ENCODE measurements at places on chromosomes 12 and 14.

DNA sequence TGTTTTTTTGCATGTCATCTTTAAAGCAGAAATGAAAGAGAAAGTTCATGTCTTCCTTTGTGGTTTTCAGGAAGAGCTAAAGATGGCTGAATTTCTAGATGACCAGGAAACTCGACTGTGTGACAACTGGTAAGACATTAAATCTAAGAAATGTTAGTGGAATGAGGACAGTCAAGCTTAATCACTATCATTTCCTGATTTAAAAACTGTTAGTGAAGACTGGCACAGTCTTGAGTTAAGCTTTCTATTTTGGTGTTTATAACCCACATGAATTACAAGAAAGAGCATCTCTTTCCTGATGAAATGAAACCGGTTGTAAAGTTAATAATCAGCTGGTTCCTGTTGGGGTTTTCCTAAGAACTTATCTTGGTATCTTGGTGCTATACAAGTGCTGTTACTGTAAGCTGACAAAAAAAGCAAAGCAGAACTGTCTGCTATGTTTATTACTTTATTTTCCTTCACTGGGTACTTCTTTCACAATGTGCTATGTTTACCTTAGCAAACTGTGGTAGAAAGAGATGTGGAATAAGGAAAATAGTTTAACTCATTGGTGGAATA lies 5.2 kb downstream of the TRAFD1 start:
- DNase-seq = no peak

GRCh38 chr14:76812093-76812421 lies 625 bp downstream of the ANGEL1 start:
- DNase-seq = no peak

GRCh38 chr14:69610020-69610873 lies 1.1 kb upstream of the SUSD6 start:
- no peak for DNase-seq

- DNase-seq = no peak
These were observed 279.7 kb upstream of the SOX5 start for GRCh38 chr12:24229031-24229700.

DNA sequence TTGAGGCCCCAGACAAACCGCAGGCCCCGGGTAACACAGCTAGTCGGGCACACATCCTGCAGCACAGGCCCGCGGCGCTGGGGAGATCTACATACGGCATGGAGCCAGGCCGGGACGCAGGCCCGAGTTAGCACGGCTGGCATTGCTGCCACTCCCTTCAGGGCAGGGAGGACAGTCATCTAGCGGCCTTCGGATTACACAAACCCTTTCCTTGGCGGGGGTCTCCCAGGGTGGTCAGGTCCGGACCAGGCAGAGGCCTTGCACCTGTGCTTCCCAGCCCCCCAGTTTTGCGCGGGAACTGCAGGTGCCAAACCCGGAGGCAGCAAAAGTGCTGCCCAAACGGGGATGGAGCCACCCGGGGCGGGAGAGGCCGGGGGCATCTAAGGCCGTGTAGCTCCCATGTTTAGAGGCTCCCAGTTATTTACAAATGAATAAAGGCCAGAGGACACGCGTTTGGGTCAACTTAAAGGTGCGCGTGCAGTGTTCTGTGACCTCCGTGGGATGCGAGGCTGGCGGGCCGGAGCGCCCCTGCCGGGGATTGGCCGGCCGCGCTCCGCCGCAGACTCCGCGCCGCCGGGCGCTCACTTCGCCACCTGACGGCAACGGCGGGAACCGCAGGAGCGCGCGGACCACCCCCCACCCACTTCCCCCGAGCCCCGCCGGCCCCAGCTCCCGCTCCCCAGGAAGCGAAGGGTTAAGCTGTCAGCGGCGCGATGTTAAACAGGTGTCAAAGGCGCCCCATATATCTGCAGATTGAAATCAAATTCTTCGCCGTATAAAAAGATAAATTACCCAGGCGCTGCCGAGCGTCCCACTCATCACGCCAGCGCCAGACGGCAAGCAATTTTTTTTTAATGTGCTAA lies 18.1 kb downstream of the VSX2 start:
- no peak for DNase-seq

DNA sequence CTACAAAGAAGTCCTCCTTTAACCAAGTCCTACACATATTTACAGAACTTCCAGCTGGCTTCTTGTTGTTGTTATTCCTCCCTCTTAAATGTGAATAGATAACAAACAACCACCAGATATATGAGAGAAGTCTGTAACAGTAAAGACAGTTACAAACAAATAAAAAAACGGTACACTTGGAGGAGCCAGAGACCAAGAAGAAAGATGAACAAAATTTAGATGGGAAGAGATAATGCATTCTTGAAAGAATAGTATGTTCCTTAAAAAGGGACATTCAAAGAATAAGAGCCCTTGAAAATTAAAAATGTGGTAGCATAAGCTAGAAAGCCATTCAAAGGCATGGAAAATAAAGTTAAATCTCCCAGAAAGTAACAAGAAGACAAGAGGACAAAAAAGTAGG lies 25.9 kb downstream of the SLCO1A2 start:
- no peak for DNase-seq

DNA sequence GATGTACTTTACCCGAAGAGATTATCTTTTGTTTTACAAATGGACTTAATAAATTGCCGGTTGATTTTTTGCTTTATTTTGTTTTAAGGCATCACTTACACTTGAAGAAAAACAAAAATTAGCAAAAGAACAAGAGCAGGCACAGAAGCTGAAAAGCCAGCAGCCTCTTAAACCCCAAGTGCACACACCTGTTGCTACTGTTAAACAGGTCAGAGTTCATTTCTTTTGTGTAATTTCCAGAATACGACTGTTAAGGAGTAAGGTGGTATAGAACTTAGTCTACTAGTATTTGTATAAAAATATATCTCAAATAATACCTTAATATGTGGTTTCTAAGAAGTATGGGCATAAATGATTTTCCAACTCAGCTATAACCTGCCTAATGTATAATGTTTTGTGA lies 19.6 kb upstream of the SLC17A8 start:
- DNase-seq = no peak

DNA sequence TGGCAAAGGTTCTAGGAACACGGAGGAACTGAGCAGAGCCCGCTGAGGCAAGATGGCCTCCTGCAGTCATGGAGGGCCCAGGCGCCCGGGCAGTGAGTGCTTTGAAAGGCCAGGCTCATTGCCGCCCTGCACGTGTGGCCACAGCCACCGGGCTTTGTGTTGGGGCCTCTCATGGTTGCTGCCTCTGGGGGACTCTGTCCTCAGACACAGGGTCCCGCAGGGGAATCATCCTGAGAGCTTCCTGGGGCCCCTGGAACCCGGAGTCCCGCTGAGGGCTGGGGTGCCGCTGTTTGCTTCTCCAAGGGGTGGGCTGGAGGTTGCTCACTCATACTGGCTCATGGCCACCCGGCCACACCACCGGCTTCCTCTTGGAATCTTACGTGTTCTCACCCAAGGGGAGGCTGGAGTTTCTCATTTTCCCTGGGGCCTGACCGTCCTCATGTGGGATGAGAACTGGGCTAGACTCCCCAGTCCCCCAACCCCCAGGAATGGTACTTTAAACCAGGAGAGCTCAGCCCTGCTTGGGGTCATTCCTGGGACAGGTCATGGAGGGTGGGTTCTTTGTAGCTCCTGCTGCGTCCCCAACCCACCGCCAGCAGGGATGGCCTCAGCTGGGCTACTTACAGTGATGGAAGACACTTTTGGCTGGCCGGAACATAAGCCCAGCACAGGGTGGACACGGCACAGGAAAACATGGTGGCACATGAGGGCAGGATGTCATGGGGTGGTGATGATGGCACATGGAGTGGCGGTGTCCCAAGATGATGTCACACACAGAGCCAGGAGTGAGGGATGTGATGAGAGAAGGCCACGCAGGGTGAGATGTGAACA lies 21.1 kb upstream of the LRTM2 start:
- DNase-seq = no peak

DNA sequence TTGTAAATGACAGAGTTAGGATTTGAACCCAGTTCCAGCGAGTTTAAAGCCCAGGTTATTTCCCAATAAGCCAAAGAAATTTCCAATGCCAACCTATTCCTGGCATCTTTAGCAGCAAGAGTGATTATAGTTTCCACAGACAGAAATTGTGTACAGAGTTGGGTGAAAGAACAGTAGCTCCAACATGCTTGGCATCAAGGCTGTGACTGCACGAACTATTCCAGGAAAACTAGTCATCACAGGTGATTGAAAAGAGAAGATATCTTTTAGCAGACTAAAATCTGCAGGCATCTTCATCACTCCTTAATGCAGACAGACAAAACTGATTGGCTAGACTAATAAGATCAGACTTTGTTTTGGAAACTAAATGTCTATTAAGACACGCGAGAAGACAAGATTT lies 262.7 kb upstream of the PLEKHG7 start:
- no peak for DNase-seq

DNA sequence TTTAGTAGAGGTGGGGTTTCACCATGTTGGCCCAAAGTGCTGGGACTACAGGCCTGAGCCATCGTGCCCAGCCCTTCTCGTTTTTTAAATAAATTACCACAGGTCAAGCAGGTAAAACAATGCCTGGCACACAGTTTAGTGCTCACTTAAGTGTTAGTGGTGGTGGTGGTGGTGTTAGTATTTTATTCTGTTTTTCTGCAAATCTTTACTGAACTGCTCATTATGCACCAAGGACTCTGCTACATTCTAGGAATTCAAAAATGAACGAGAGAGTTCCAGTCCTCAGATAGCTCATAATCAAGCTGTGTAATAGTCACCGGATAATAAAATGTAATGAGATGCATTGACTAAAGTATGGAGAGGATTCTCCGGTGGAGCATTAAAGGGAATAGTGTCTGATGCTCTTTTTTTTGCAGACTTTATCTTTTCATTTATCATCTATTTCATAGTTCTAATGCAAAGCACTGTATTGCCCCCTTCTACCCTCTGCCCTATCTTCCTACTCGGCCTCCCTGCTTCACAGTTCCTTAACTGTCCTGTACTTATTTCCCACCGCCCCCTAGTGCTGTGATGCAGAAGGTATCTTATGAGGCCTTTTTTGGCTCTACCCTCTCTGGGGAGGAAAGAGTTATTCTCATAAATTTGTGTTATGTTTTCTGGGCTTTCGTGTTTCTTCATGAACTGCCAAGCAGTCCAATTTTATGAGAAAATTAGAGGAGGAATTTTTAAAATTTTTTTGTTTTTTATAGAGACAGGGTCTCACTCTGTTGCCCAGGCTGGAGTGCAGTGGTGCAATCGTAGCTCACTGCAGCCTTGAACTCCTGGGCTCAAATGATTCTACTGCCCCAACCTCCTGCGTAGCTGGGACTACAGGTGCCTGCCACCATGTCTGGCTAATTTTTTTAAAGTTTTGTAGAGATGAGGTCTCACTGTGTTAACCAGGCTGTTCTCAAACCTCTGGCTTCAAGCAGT lies 1.0 kb downstream of the ITFG2 start:
- peak; percentile 69 for DNase-seq

DNA sequence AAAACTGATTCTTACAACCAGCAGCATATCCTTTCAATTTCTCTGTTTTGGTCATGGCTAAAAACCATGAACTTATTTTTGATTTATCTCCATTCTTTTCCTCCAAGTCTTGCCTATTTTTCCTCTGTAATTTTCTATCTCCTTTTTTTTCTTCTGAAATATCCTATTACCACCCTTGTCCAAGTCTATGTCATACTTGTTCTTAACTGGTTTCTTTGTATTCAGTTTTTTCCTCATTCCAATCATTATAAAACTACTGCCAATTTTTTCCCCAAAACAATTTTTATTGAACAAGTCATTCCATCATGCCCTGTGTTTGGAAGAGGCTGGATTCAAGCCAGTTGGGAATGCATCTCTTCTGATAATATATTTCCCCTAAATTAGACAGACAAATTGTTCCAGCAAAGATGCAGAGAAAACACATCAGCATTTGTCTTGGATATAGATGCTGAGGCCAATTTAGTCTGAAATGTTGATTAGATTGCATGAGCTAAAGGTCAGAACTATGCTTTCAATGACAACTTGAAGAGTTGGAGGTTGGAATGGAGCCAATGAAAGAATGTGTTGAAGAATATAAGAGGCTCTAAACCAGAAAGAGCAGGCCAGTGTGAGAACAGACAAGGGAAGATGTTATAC lies 30.7 kb downstream of the OTOGL start:
- no peak for DNase-seq

GRCh38 chr12:13146336-13146938 lies 43.0 kb upstream of the GSG1 start:
- no peak for DNase-seq

DNA sequence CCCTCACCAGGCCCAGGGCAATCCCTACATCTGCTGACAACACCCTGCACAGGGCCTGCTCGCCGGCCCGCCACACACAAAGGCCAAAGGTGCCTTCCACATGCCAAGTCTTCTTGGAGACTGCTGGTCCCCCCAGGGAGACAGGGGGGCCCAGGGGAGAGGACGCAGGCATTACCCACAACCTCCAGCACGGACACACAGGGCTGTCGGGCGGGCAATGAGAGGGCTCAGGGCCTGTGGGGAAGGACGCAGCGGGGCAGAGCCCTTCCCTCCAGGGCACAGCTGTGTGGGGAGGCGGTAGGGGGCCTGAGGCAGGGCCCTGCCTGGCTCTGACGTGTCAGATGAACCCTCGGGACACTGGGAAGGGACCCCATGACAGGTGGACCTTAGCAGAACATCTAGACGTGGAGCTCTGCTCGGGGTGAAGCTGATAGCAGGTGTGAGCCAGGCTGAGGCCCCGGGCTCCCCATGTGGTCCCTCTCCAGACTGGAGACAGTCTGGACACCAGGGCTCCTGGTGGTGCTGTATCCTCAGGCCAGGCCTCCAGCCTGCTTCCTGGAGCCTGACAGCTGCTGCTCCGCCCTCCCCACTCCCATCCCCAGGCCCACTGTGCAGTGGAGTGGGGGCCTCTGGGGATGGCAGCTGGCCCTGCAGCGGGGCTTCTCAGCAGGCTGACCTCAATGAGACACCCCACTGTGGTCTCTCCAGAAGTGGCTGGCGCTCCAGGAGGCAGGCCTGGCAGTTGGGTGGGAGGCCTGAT lies 31.6 kb upstream of the NUDT14 start:
- no peak for DNase-seq

DNA sequence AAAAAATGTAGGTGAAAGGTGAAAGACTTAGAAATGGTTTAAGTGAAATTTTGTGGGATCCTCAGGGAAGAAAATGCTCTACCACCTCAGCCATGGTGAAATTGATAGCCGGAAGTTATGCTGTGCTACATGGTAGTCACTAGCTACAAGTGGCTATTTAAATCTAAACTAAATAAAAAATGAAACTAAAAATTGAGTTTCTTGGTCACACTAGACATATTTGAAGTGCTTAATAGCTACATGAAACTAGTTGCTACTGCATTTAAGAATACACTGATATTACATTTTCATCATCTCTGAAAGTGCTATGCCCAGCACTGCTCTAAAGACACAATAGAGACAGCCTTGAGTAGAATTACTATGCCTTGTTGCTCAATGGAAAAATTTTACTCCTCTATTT lies 10.3 kb upstream of the SLCO1B3 start:
- DNase-seq = no peak

GRCh38 chr12:65961190-65962035 lies 137.1 kb downstream of the HMGA2 start:
- peak; percentile 91 for DNase-seq
